Kidney tubule cell (primary cell): ENCODE measurements at places on chromosomes 2 and 18.

DNA sequence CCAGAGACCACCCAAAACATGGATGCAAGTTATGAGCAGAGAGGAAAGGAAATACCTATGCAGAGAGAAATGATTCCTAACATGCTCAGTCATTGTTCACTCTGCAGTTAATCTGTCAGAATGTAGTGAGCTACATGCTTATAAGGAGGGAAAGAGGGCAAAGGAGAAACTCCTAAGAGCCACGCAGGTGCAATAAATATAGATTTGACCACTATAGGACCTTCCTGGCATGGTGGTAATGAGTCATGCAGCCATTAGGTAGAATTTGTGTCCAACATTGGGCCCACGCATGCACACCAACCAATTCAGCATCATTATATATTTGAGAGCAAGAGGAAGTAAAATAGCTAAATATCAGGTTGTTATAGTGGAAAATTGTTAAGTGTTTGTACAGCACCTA, 699.9 kb downstream of the DSC3 start:
- DNase-seq: no peak

DNA sequence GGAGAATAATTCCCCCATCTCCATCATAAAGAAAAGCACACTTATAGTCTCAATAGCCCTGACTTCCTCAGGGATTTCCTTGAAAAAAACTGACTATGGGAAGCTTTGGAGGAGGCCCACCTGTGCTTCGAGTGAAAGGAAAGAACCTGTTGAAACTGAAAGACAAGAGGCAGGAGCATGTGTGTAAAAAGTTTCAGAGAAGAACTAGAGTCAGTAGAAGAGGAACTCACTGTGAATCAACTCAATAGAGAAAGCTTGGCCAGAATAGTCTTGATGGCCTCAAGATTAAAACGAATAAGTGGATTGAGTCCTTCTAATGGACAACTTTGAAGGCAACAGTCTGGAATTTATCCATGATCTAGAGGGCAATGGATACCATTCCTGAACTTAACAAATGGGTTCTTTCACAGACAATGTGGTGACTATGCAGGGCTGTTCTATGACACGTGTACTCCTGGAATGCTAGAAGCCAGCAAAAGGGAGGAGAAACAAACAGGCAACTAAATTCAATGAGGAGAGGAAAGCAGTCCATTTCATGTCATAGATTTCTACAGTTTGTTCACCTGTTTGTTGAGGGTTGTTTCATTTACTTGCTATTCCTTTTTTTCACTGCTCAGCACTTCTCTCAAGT, 442.3 kb downstream of the GRB14 start:
- DNase-seq: peak; percentile 76

DNA sequence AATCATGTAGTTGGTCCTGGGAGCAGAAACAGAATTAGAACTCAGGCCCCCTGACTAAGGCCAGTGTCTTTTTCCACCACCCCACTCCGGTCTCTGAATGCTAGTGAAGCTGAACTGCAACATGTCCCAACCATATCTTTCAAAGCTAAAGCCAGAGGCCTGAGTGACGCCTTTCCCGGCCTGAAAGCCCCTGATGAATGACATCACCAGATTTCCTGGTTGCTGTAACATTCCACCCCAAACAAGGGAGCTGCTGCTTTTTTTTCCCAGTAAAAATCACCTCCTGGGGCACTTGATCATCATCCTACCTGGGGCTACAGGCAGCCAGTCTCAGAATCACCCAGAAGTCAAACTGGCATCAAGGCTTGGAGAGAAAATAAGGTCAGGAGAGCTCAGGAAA, 162.7 kb downstream of the ARL4C start:
- peak; percentile 70 for DNase-seq

DNA sequence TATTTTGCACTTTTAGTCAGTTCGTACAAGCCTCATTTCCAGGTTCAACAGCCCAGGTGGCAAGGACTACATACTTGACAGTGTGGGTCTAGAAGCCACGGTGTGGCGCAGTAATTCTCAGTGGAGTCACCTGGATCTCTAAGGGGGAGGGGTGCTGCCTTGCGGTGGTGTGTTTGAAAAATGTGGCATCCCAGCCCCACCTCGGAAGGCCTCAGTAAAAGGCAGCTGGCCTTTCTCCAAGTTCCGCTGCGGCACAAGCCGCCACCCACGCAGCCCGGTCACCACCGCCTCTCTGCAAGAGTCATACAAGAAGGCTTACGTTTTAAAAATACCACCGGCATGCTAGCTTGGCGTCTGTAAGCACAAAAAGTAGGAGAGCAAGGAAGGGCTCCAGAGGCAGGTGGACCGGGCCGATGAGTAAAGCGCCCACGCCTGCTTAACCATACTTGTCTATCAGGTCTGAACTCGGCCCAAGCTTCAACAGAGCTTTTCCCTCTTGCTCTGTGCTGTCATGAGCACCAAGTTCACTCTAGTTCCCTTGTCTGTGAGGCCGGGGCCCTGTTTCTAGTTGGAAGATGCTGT, 49.5 kb downstream of the SPRED2 start:
- DNase-seq: peak; percentile 99

GRCh38 chr2:108111936-108112335, 125.6 kb downstream of the SLC5A7 start:
- no peak for DNase-seq

GRCh38 chr2:30233271-30234009, 2.1 kb downstream of the LBH start:
- DNase-seq: peak; percentile 15

DNA sequence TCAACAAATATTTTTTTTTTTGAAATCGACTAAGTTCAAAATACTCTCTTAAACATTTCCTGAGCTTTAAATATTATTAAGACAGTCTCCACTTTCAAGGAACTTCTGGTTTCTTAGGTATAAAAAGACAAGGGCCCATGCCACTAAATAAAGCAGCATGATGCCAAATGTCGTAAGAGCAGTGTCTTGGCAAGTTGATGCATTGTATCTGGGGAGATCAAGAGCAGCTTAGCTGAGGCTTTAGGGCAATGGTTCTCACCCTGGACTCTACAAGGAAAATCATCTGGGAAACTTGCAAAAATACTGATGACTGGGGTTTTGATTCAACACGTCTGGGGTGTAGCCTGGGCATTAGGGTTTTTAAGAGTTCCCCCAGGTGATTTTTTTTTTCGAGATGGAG, 41.3 kb downstream of the COL4A3 start:
- no peak for DNase-seq

- peak; percentile 89 for DNase-seq
Observed at GRCh38 chr2:53786705-53787613, at the start of the genes ASB3 and ERLEC1. TSS of gene ASB3 (minus strand) at chr2:53786953. CDS start at chr2:53765572, 21,381 bp downstream. TSS of gene ERLEC1 (plus strand) at chr2:53787044. CDS start at chr2:53787211, 167 bp downstream.
